Adipocyte (in vitro differentiated cells): ENCODE measurements at places on chromosomes 2 and 18.

GRCh38 chr18:267380-267687, 513 bp downstream of the THOC1 start:
- DNase-seq = no peak

GRCh38 chr2:236862961-236863728, 222.5 kb upstream of the COPS8 start:
- DNase-seq = peak; percentile 92

DNA sequence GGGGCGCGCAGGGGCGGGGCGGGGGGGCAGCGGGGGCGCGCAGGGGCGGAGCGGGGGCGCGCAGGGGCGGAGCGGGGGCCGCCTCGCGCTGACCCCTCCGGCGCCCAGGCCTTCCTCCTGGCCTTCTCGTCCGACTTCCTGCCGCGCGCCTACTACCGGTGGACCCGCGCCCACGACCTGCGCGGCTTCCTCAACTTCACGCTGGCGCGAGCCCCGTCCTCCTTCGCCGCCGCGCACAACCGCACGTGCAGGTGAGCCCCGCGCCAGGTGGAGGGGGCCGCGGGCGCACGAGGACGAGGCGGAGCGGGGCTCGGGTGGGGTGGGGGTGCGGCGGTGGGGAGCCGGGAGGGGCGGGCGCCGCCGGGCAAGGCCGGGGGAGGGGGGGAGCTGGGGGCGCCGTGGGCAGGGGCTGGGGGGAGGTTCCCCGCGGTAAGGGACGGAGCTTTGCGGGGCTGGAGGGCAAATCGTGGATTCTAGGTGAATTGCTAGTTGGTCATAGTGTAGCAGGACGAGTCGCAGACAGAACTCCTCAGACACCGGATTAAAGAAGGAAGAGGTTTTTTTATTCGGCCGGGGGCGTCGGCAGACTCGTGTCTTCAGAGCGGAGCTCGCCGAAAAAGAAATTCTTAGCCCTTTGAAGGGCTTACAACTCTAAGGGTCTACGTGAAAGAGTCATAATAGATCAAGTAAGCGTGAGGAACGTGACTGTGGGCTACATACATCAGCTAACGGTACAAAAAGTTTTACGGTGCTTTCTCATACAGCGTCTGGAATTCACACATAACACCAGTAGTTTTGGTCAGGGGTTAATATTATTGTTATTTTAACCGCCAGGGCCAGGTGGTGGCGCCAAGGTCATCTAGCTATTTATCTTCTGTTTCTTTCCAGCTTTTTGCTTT, 29.9 kb downstream of the ANO7 start:
- peak; percentile 71 for DNase-seq

GRCh38 chr2:146278881-146279280, 1565.9 kb upstream of the ACVR2A start:
- no peak for DNase-seq

GRCh38 chr2:39139511-39140237, 18.8 kb upstream of the SOS1 start:
- peak; percentile 70 for DNase-seq

- DNase-seq = no peak
Measured at GRCh38 chr2:170288859-170289258, 110.9 kb downstream of the MYO3B start.

- DNase-seq = no peak
Measured at GRCh38 chr2:197857476-197858107, 53.2 kb downstream of the PLCL1 start.

GRCh38 chr18:25931126-25931525, 159.3 kb downstream of the SS18 start:
- no peak for DNase-seq

GRCh38 chr18:45962461-45962860, 4.7 kb downstream of the EPG5 start:
- peak; percentile 16 for DNase-seq

GRCh38 chr2:232434563-232435374, 21.2 kb upstream of the ALPI start:
- DNase-seq = no peak

GRCh38 chr2:88350331-88351248, 101.9 kb downstream of the FOXI3 start:
- peak; percentile 32 for DNase-seq

- no peak for DNase-seq
Measured at GRCh38 chr2:168602846-168603401, 146.9 kb downstream of the CERS6 start.

DNA sequence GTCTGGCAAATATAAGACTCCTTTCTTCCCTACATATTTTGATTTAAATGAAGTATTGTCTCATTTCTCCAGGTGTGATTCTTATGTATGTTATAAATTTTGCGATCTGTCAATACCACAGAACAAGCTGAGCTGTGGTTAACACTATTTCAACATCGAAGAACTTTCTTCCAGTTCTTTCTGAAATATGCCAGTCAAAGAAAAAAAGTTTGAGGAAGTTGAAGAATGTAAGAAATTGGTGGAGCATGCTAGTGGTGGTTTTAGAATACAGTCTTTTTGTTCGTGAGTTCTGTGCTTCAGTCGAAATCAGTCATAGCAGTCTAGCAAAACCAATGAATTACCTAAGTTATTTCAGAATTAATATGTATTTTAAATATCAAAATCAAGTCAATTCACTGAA, 8.6 kb upstream of the COBLL1 start:
- no peak for DNase-seq

- DNase-seq = no peak
Measured at GRCh38 chr2:215447056-215447455, 11.2 kb upstream of the FN1 start.

- DNase-seq = peak; percentile 24
Measured at GRCh38 chr2:43518181-43518580, 77.7 kb downstream of the THADA start.

DNA sequence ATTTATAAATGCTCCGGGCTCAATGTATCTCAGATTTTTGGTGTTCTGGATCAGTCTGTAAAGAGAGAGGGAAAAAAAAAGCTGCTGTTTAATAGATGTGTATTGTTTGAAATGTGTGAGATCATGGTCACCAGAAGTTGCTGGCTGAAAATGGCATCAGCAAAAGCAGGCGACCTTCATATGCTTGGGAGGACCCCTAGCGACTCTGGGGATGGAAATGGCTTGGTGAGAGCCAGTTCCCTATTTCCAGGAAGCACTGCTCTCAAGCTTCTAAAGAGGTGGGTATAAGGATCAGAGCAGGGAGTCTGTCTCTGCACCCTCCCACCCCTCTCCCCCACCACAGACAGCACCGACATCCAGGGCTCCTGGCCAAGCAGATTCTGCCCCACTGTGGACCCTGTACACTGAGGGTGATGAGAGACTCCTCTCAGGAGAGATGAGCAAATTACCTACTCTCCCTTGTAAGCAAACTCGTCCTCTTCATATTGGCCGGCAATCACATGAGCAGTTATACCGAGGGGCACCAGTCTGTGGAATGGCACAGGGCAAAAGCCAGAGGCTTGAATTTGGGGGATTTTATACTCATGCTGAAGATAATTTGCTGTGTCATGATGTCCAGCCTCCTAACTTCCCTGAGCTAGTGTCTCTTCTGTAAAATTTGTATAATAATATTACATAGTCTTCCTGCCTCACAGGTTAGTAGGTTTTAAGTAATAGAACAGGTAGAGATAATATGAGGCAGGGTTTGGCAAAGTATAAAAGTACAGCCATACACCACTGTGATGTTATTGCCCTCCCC, 29.6 kb downstream of the LHCGR start:
- no peak for DNase-seq

GRCh38 chr18:63284827-63285733, 34.5 kb downstream of the BCL2 start:
- DNase-seq = no peak

GRCh38 chr18:26574958-26575864, 26.9 kb upstream of the KCTD1 start:
- peak; percentile 81 for DNase-seq

DNA sequence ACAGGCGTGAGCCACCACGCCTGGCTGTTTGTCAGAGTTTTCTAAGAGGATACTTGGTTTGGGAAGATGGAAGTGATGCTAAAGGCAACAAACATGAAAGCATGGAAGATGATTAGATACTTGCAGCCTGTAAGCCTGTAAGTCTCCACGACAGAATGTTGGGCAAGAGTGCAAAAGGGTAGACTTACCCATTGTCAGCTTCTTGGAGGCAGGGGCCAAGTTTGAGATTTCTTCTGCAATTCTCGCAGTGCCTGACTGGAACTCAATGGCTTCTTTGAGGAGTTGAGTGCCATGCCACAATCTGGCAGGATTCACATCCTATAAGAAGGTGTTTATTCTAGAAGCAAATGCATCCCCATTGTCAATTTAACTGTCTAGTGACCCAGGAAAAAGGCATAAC, 70.1 kb upstream of the EFEMP1 start:
- no peak for DNase-seq

GRCh38 chr2:177765698-177766097, 306.9 kb downstream of the PDE11A start:
- no peak for DNase-seq

GRCh38 chr2:49770919-49771318, 616.6 kb upstream of the FSHR start:
- peak; percentile 1 for DNase-seq

DNA sequence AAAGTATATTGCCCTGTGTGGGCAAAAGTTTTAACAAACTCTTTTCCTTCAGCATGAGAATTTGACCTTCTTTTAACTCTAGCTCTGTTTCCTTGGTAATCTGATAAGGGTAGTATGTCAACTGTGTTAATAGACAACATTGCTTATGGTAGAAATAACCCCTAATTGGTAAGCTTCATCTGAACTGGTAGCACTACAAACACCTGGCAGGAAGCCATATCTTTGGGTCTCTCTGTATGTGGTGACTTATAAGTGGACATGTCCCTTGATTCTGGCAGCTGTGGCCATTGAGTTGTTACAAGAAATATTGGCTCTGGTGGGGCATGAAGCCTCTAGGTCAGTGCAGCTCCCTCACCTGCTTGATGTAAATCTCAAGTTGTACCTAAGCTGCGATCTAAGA, 46.9 kb downstream of the MBD5 start:
- no peak for DNase-seq

DNA sequence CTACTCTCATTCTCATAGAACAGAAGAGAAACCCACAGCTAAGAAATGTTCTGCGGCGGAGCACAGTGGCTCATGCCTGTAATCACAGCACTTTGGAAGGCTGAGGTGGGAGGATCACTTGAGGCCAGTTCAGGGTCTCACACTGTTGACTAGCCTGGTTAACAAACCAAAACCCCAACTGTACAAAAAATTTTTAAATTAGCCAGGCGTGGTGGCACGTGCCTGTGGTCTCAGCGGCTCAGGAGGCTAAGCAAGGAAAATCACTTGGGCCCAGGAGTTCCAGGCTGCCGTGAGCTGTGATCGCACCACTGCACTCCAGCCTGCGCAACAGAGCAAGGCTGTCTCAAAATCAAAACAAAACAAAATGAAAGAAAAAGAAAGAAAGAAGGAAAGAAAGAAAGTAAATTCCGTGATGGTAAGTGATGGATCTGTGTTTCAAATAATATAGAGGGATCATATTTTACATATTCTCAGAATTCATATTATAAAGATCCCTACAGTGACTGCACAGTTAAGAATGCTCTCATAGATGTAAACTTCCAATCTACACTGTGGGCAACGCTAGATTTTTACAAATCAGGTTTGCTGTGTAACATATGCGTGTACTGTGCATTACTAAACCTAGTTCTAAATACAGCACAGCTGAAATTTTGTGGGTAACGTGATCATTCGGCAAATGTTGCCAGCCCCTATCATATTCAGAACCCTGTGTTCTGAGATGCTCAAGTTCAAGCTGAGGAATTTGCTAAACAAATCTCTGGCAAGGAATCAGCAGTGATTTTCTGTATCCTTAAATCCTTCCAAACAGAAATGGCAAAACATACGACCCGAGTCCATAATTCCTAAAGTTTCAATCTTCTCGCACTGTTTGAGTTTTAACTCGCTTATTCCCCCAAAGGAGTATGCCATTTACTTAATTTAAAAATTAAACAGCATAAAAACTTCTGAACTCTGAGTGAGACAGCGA, 1.2 kb upstream of the RAB12 start:
- DNase-seq = peak; percentile 58

DNA sequence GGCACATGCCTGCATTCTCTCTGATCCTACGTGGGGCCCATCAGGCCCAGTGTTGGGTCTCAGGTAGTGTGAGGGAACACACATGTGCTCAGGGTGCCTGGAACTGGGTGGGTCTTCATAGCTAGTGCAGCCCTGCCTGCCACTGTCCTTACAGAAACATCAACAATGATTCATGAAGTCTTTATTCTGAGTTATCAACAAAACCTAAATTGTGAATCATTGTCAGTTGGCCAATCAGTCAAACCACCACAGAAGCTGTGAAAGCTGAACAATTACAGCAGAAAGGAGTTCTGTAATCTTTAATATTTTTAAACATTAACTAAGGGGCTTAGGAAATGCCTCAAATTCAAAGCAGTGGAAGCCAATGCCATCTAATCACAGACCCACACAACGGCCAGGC, 82.8 kb upstream of the ZNF521 start:
- DNase-seq = no peak

GRCh38 chr18:10015941-10016819, 102.4 kb downstream of the VAPA start:
- peak; percentile 82 for DNase-seq

- DNase-seq = no peak
Measured at GRCh38 chr18:23068570-23069310, 66.5 kb upstream of the CABLES1 start.

- peak; percentile 71 for DNase-seq
Measured at GRCh38 chr2:238513346-238513745, 86.6 kb downstream of the ASB1 start.

GRCh38 chr18:11025671-11026070, 123.7 kb downstream of the PIEZO2 start:
- no peak for DNase-seq

GRCh38 chr2:222892321-222892720, 31.5 kb downstream of the ACSL3 start:
- DNase-seq = peak; percentile 43

GRCh38 chr2:101479328-101479727, 4.4 kb upstream of the RFX8 start:
- DNase-seq = no peak

- DNase-seq = no peak
Measured at GRCh38 chr2:58293056-58293455, 51.9 kb upstream of the FANCL start.

DNA sequence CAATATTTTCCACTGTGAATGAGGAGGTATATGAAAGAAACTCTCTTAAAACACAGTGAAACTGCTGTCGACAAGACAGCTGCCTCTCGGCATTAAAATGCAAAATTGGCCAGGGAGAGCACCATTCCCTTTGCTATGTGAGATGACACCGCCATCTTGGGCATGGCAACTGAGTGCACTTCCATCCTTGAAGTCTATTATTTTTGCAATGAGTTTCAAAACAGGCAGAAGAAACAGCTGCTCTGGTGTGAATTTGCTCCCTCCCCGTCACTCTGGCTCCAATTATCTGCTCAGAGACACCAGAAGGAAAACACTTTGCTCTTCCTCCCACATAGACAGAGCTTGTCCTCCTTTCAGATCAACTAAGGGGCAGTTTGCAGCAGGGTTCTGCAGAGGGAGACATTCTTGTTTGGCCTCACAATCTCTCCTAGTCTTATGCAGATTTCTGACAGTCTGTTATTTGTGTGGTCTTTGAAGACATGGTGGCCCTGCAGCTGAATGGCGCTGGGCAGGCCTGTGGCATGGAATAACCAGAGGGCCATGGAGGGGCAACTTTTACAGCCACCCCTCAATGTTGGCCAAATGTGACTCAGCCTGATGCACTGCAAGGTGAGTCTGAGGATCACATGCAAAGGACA, 48.6 kb upstream of the SEC11C start:
- no peak for DNase-seq
